H1 (cell line): ENCODE measurements at places on chromosomes 5 and 9.

DNA sequence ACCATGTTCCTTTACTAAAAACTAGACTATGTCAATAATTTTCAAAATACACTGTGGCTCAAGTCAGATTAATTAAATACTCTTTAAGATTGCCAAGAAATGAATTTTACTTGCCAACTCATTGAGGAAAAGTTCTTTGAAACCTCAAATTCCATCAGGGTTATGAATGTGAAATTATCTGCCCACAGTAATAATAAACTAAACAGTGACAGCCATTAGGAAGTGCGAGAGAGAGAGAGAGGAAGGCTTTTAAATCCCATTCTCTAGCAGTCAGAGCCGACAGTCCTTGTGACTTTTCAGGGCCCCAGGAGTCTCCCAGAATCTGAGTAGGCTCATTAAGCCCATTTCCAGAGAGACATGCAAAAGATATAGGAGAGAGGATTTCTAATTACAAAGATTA, 236.1 kb downstream of the MARCHF11 start:
- DNase-seq, result no peak

GRCh38 chr9:92671323-92671722, 1.4 kb upstream of the IPPK start:
- no peak for DNase-seq

DNA sequence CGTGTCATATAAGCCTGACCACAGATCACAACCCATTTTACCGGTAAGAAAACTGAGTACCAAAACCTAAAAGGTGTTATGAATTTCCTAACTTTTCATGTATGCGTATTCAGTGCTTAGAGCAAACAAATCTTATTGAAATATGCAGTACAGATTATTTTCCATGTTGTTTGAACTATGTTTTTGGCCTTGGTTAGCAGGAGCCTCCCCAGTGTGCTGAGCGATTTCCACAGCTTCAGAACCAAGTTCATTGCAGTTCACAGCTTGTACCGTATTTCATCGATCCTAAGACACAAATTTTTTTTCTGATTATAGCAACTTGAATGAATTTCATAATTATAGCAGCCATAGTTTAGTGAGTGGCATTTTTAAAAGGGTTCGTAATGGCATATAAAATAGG, 13.7 kb downstream of the ADAMTSL1 start:
- no peak for DNase-seq

DNA sequence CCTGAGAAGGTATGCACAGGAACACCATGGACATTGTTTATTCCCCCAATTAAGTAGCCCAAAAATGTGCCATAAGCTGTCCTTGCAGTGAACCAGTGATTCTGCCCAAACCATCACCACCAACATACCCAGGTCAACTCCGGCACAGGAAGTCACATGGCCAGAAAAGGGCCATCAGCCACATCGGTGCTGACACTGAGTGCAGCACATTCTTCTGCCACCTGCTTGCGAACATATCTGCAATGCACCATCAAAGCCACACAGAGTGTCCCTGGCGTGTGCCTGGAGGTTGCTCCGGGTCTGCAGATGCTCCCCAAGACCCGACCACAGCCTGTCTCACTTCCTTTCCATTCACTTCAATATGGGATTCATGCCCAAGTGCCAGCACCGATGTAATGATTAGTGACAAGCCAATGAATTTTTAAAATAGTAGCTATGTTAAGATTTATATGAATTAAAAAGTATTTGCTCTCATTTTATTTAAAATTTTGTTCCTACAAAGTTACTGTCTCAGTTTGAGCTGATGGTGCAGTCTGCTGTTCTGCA, 37.6 kb downstream of the SYK start:
- no peak for DNase-seq

- DNase-seq, result no peak
These were observed 67.1 kb upstream of the GGTA1 start for GRCh38 chr9:121566481-121567465.

GRCh38 chr5:127294829-127295228, 4.2 kb downstream of the MEGF10 start:
- DNase-seq, result no peak

- no peak for DNase-seq
These were observed 53.9 kb downstream of the ZNF354C start for GRCh38 chr5:179113945-179114641.

GRCh38 chr5:6731465-6732237, 18.4 kb downstream of the TENT4A start:
- DNase-seq, result no peak

GRCh38 chr5:138752951-138753793, at the start of gene CTNNA1:
CTNNA1 (plus strand) TSS chr5:138753425; CDS start chr5:138781925, 28,500 bp downstream.
- no peak for DNase-seq

DNA sequence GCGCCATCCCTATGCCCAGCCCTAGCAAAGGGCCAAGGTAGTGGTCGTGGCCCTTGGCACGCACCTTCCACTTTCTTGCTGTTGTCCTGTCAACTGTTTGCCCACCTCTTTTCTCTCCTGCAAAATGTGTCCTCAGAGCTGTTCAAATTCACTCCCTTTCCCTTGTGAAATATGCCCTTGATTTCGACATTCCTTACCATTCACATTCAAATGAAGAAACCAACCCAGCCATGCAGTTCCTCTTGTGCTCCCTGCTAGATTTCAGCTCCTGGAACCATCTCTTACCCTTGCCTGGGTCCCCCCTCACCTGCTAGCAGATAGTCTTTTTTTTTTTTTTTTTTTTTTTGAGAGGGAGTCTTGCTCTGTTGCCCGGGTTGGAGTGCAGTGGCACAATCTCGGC, 19.6 kb upstream of the HRH2 start:
- DNase-seq, result no peak

DNA sequence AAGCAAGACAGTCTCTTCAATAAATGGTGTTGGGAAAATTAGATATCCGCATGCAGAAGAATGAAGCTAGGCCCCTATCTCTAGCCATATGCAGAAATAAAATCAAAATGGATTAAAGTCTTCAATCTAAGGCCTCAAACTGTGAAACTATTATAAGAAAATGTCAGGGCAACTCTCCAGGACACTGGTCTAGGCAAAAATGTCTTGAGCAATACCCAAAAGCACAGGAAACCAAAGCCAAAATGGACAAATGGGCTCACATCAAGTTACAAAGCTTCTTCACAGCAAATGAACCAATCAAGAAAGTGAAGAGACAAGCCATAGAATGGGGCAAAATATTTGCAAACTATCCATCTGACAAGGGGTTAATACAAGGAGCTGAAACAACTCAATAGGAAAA, 338.8 kb downstream of the NNT start:
- no peak for DNase-seq

GRCh38 chr9:121598167-121598964, 53.1 kb upstream of the DAB2IP start:
- peak; percentile 88 for DNase-seq

DNA sequence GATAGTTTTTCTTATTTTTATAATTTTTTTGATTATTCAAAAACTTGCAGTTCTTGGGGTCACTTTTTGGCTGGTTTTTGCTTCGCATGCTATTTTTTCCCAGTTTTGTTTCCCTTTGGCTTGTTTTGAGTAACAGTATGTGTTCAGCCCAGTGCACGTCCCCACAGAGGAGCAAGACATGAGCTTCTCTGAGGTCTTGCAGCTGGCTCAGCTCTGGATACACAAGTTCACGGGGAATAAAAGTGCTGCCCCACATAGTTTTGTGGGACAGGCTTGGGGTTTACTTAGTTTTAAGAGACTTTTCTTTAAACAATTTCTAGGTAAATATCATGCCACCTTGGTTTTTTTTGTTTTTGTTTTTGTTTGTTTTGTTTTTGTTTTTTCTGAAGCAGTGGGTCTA, 297.8 kb upstream of the IRX1 start:
- no peak for DNase-seq

DNA sequence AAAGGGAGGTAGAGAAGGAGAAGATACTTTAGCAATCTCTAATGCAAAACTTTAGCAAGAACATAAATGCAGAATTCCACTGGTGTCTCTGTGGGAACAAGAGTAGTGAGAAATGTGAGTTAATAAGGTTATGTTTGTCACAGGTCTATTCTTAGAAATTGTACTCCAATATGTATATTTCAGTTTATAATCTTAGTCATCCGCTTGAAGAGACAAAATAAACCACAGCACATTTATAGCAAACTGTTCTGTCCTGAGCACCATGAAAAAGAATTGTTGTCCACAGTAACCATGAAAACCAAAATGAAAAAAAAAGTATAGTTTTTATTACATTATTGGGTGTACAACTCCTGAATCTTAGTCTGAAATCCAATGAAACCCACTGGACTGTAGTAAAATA, 93.6 kb upstream of the TSLP start:
- DNase-seq, result no peak

DNA sequence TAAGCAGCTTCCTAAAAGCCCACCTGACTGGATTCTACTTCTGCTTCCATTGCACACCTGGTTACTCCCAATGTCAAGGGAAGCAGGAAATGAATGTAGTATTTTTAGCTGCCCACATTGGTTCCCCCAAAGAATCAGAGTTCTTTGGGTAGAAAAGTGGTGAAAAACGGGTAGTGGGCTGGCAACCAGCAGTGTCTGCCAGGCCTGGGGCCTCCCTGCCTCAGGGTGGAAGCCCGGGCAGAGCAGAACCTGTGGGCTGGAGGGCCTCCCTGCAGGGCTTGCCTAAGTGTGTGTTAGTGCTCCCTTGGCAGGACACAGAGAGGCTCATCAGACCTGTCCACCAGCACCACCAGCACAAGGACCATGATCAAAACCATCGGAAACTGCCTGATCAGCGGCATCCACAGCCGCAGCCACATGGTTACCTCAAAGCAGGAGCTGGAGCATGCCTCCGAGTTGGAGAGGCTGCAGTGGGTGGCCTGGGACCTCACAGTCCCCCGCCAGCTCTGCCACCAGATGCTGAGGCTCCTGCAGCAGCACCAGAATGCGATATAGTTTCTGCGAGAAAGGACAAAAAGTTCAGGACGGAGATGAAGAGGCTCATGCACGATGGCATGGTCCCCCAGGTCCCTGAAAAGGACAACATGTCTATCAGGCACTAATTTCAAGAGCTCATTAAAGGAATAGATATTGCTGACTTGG, 72.2 kb downstream of the PTPDC1 start:
- DNase-seq, result no peak

GRCh38 chr5:149857499-149857898, 87.1 kb downstream of the PDE6A start:
- no peak for DNase-seq

DNA sequence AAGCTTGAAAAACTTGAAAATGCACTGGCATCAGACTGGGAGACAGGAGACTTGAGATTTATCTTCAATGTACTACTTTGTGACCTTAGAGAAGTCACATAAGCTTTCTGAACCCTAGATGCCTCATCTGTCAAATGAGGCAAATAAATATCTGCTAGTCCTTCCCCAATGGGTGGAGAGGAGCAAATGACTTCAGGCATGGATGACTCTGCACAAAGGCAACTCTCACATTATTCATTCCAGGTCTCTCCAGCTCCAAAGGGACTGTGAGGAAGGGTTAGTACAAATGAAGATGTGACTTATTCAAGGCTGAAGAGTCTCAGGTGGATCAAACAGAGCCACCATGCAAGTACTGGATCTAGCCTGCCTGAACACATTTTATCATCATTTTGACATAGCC, 228.7 kb downstream of the SLIT3 start:
- DNase-seq, result no peak

DNA sequence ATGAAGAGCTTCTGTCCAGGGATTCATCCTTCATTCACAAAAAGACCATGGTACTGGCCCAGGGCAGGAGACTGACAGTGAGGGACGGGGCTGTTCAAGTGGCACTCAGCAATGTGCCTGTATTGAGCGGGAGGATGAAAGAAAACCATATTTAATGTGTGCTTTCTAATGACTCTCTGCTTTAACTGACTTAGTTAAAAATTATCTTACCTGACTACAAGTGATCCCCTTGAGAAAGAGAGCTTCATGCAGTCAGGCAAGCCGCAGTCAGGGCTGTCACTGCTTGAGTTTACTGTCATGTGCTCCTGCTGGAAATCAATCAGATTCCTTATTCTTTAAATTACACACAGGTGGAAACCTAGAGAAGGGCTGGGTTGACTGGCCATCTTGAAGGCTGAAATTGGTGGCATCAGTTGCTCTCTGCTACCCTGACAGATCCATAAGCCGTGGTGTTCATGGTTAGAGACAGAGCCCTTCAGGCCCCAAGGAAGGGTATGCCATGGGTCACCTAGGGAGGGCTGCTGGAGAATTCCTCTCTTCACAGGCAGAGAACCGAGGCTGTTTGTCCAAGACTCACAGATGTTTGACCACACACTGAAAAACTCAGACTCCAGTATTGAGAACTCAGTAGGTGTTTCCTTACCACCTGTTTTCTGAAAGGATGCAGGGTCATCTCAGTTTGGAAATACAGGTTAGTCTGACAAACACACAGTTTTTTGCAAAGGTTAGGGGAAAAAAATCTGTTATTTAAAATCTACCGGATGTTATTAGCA, 70.9 kb downstream of the TRIO start:
- no peak for DNase-seq

DNA sequence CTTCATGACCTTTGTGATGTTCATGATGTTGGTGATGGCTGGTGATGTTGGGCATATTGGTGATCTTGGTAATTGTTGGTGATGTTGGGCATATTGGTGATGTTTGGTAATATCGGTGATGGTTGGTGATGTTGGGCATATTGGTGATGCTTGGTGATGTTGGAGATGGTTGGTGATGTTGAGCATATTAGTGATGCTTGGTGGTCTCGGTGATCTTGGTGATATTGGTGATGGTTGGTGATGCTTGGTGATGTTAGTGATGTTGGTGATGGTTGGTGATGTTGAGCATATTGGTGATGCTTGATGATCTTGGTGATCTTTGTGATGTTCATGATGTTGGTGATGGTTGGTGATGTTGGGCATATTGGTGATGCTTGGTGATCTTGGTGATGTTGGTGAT, 73.8 kb downstream of the IRX2 start:
- no peak for DNase-seq

GRCh38 chr9:134789168-134789567, 91.4 kb upstream of the FCN2 start:
- DNase-seq, result no peak

DNA sequence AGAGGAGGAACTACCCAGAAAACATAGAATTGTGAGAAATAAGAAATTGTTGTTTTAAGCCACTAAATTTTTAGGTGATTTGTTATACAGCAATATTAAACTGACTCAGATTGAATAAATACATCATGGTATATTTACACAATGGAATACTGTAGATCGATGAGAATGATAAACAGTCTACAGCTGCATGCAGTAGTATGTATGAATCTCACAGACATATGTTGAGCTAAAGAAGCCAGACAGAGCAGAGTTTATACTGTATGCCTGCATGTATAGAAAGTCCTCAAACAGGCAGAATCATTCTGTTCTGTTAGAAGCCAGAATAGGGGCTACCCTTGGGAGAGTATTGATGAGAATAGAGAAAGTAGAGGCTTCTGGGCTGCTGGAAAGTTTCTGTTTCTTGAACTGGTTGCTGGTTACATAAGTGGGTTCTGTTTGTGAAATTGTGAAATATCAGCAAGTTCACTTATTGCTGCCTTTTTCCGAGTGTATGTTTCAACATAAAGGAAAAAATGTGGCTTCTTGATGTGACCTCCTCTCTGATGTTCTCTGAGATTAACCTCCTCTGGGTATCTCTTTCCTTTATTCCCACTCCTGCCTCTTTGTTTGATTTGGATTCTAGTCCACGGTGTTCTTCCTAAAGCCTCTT, 9.6 kb downstream of the KIAA1958 start:
- DNase-seq, result no peak

- DNase-seq, result no peak
These were observed 46.5 kb upstream of the ZSWIM6 start for GRCh38 chr5:61285531-61285930.

- no peak for DNase-seq
These were observed 64.3 kb upstream of the CAMK4 start for GRCh38 chr5:111159845-111160244.

GRCh38 chr5:92605591-92605990, 975.4 kb downstream of the NR2F1-AS1 start:
- DNase-seq, result no peak
